ENCODE measurements at places on chromosomes 5 and 9.

- DNase-seq, result no peak
Measured at GRCh38 chr5:77285251-77285841, 74.9 kb downstream of the PDE8B start.

- no peak for DNase-seq
Measured at GRCh38 chr9:17140418-17140817, 5.6 kb downstream of the CNTLN start.

DNA sequence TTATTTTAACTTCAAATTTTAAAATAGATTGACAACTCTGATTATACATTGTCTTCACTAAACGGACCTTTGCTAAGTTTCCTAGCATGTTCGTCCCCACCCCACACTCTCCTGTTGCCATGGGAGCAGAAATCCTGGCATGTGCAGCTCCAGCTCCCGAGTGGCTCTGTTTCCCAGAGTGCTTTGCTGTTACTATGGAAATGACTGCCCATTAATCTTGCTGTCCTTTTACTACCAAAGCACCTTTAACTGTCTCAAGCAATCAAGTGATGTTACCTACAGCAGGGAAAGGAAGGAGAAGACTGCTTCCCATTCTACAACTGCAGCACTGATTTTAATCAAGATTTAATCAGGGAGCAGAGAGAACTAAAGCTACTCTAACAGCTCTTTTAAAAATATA, 212.0 kb upstream of the KIF2A start:
- DNase-seq, result no peak

DNA sequence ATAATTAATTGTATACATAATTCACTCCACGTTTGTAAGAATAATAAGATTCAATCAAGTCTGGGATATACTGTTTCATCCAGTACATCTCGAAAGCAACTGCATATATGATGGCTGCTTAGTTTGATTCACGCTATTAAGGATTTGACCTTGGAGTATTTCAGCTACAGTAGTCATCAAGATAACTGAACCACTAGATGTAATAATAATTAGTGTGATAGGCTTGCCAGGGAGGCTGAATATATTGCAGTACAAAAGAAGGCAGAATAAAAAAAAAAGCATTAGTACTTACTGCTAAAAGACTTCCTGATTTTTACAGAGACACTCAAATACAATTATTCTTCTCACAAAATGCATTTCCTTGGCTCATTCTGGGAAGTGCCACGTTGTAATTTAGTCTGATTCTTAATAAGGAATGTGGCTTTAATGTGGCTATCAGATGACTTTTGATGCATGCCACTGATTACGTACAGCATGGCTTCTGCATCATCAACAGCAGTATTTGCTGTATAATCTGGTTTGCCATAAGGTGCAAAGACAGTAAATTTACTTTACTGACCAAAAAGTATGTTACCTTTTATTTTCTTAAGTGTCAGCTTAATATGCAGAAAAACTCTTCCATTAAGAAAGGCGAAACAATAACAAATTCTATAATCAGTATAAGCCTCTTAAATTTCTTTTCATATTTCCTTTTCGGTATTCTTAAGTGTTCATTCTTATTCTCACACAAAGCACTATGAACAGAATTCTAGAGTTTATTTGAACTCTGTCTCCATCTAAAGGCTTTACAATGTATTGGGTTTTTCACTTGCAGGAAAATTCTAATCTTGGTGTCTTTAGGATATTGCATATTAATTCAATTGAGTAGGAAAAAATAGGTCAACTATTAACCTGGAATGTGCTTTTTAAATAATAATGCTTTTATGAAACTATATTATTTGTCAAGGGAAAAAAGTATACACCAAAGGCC, 166.4 kb downstream of the SLF1 start:
- DNase-seq, result no peak

DNA sequence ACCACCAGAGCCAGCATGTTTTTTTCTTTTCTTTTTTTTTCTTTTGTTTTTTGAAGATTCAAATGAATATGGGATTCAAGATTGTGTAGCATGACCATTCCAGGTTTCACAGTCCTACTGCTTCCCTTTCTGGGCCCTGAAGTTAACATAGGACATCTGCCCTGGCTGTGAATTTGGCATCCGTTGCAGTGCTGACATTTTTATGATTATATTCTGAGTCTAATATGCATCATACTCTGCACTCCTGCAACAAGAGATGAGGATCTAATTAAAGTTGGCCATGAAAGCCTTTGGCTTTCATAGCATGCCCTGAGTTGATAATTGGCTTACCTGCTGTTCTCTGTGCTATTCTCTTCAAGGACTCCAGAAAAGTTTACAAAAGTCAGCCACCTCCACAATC, 29.8 kb downstream of the C5orf22 start:
- DNase-seq, result no peak

DNA sequence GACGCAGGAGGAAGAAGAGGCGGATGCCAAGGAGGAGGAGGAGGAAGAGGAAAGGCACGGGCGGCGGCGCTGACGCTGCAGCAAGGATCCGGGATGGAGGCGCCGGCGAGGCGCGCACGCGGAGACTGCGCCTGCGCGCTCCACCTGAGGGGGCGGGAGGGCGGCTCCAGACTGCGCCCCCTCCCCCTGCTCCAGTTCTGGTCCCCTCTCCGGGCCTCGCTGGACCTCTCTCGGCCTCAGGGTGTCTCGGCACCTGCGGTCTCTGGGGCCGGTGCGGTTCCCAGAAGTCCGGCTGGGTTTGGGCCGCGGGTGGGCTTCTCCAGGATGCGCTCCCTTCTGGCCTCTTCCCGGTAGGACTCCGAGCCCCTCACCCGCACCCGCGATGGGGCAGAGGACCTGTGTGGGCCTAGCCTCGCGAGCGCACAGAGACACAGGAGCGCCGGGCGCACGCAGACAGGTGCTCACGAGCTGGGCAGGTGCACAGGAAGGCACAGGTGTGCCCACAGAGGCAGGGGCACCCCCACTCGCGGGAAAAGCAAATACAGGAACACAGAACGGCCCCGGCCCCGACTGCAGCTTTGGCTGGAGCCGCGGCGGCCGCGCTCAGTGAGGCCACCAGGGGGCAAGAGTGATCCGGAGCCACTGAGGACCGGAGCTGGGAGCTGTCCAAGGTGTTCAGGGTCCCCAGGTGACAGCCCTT, at the start of gene NPDC1:
Gene NPDC1, minus strand, starts transcription at position 90 of the 700 bp plus-strand sequence. CDS start 188 bp downstream, outside the sequence.
- peak; percentile 65 for DNase-seq

DNA sequence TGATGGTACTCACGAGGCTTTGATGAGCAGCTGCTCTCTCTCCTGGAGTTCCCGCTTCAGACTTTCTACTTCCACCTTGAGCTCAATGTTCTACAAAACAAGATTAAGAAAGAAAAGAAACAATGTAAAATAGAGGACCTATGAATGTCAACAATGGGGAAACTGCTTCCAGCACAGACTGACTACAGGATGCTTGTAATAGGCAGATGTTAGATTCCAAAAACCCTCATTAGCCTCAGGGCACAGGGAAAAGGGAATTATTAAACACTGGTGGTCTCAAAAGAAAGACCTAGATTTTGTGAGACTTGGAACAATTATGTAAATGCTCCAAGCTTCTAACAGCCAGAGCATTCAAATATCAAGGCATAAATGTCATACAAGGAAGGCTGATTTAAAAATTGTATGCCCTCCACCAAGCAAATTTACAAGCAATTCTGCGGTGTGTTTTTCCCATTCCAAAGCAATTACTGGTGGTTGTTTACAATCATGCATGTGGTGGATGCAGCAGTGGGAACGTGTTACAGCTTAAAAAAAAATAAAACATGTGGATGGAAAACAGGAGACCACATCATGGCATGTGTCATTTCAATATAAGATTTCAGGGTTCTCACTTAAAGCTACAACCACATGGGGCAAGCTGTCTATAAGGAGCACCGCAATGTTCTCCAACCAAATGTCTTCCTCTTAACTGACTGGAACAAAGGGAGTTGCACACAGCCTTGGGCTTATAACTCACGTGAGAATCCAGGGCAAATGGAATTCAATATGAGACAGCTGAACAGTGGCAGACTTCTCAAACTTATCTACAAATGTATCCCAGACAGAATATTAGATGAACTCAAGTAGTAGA, 34.0 kb downstream of the CDK5RAP2 start:
- DNase-seq, result no peak

DNA sequence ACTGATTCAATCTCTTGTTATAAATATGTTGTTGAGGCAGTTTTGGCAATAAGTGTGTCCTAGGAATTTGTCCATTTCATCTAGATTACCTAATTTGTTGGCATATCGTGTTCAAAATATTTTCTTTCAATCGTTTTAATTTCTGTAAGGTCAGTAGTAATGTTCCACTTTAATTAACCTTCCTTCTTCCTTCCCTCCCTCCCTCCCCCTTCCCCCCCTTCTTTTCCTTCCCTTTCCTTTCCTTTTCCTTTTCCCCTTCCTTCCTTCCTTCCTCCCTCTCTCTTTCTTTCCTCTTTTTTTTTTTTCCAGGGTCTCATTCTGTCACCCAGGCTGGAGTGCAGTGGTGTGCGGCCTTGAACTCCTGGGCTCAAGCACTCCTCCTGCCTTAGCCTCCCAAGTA, 27.1 kb downstream of the CD14 start:
- no peak for DNase-seq

- DNase-seq, result no peak
Measured at GRCh38 chr5:36885566-36886485, 9.3 kb downstream of the NIPBL start.

DNA sequence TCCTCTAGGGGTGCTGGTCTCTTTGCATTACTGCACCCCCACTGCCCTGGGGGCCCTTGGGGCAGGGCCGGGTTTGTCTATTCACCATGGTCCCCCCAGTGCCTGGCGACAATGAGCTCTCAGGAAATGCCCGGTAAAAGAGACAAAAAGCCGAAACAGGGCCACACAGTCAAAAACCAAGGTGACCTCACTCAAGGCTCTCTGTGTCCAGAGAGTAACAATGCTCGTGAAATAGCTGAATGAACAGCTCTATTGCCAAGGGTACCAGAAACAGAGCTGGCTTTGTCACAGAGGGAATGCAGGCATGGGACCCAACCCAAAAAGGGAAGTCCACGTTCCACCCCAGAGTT, 16.0 kb downstream of the SH3PXD2B start:
- DNase-seq, result no peak

DNA sequence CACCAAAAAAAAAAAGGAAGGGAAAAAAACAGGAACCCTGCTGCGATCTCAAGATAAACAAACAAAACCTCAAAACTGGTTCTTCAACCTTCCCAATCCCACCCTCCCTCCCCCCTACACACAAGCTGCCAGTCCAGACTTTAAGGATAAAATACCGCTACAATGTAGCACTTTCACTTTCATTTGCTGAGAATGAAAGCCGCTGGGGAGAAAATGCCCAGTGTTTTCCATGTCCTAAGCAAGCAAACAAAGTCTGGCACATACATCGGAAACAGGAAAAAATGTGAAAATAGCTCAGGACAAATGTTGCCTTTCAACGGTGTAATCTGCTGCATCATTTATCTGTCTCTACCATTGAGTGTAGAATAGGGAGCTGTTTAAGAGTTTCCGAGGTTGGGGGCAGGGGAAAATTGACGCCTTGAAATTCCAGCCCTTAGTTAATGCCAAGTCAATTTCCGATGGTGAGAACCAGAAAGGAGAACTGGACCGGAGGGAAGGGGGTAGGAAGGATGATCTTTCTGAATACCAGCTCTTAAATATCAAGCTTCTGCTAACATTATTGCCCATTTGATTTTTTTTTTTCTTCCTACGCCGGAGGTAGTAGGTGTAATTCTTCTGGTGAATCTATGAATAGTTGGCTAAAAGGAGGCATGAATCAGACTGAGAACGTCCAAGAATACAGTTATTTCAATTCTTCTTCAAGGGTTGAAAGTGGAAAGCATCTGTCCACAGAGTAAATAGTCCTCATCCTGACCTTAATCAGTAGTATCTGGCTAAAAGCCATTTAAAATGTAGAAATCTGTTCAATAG, 1.2 kb upstream of the ADAMTS6 start:
- DNase-seq, result peak; percentile 7

DNA sequence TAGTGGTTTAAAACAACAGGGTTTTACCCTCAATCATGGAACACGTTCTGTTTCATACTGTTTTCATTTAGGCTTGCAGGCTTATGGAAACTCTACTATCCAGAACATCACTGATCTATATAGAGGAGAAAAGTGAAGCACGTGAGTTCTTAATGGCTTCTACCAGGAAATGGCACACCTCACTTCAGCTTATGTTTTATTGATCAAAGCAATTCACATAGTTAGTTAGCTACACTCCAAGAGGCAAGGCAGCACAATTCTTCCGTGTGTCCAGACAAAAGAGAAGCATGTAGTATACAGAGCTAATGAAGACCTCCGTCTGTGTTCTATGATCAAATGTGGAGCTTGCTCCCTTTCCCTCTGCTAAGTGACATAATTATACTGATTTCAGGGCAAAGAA, 353.3 kb upstream of the CD180 start:
- DNase-seq, result no peak

GRCh38 chr9:81479573-81479972, 209.8 kb downstream of the TLE1 start:
- no peak for DNase-seq

DNA sequence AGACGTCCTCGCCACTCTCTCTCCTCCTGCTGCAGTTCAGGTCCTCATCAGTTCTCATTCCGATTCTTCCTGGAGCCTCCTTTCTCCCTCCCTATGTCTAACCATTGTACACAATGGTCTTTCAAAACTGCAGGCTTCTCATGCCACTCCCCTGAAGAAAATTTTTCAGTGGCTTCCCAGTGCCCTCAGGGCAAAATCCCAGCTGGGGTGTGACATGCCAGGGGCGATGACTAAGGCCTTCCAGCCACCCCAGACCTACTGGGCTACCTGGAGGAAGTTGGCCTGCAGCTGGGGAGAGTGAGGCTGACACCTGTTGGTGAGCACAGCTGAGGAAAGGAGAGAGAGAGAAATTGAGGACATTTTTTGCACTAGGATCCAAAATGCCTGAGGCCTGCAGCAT, 65.2 kb downstream of the SREK1 start:
- no peak for DNase-seq

DNA sequence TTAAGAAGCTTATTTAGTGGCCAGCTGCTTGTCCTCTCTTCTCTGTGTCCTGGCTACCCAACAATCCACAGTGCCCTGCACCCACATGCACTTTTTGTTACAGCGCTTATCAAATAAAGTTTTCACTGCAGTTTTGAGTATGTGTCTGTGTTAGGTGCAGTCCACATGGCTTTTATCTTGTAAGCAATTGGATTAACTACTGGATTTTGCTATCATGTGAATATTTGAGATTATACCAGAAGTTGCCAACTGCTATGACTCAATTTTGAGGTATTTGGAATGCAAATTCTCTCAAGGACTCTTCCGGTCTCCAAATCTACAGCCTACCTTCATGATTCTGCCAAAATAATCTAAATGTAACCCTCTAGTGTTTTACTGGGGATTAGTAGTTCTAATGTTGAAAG, 690.2 kb downstream of the NR2F1-AS1 start:
- DNase-seq, result no peak
